ENCODE measurements at places on chromosomes 7 and 10.

DNA sequence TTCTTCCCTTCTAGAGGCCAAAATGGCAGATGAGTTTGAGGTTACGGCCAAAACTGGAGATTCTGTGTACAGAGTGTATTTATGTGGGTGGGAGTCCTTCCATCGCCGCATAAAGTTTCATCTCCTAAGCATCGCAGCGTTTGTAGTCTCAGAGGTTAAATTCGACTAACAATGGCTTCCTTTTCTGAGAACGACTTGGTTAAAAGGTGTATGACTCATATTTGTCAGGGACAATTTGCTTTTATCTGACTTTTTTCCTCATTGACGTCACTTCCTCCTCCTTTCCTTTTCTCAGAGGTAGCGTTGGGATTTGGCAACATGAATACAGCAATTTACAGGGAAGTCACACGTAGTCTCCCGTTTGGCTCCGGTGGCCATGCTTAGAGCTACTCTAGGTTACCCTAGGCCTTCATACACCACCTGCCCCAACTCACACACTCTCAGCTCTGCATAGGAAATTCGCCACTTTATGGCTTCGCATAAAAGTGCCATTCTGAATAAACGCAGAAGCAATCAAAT lies 37.6 kb upstream of the TCF7L2 start:
- DNase-seq, result no peak

DNA sequence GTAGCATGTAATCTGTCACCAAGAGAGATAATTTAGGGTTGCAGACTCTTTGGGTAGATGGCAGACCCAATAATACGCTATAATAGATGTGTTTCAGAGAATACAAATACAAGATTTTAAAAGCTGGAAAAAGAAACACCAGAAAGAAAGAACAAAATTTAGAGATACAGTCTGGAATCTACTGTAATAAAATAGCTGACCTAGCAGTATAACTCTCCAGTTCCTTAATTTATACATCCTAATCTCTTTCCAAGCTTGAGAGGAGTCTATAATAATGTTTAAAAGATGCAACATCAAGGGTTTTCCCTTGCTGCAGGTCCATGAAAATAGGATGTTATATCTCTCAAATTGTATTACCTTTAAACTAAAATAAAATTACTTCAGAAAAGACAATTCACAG lies 27.2 kb upstream of the GPR22 start:
- no peak for DNase-seq

DNA sequence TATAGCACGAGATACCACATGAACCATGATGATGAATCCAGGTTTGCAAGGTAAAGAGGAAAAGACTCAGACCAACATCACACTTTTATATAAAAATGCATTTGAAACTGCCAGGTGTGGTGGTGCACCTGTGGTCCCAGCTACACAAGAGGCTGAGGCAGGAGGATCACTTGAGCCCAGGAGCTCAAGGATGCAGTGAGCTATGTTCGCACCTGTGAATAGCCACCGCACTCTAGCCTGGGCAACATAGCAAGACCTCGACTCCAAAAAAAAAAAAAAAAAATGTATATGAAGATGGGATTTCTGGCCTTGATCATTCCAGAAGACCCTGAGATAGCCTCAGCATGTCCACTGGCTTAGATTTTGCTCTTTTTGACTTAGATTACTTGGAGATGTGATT lies 161.6 kb downstream of the PARD3 start:
- DNase-seq, result no peak

DNA sequence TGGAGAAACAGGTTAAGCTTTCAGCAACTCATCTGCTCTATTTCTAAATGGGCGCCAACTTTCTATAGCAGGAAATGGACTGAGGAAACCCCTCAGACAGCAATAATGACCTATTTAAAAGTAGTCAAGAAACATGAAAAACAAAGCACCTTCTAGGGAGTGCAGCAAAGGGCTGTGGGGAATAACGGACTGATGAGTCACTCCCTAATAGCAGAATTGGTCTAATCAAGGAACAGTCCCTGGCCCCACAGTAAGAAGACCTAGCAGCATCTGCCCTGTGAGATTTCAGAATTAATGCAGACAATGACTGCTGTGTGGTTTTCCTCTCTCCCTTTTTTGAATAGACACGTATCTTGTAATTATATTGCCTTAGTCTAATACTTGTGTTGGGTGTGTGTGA lies 602.9 kb downstream of the IPMK start:
- no peak for DNase-seq

GRCh38 chr10:48880016-48880705 lies 59.5 kb downstream of the LRRC18 start:
- no peak for DNase-seq

All from esophagus squamous epithelium (tissue), 5 donors.